ENCODE measurements at places on chromosomes 2 and 18. TPM values are rescaled to one million over a fixed set of nuclear protein-coding genes. Genes with fewer than 3 reads are reported as not detected.

EGR4 gene
- total RNA-seq: 0.24 TPM

GDF7 gene
- 0.05 TPM for total RNA-seq

GRCh38 chr2:197171582-197171981 is 139.0 kb downstream of the ANKRD44 start:
- no peak for DNase-seq

DNA sequence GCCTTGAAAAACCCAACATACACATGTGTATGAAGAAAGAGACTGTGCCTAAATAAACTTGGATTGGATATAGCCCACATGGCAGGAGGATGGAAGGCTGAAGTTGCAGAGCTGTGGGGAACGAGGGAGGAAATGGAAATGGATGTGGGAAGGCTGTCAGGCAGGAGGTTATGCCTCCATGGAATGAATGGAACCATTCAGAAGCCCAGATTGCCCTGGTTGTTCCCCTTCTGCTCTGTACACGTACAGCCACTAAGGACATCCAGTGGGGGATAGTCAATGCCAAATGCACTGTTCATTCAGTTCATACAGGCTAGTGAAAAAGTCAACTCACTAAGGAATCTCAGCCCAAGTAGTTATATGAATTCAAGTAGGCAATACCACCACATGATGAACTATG is 463.7 kb downstream of the TNS1 start:
- no peak for DNase-seq

GRCh38 chr2:157748371-157749142 is 119.9 kb upstream of the ACVR1C start:
- no peak for DNase-seq

- DNase-seq: no peak
Observed at GRCh38 chr2:50748671-50749070, 283.3 kb downstream of the NRXN1 start.

DNA sequence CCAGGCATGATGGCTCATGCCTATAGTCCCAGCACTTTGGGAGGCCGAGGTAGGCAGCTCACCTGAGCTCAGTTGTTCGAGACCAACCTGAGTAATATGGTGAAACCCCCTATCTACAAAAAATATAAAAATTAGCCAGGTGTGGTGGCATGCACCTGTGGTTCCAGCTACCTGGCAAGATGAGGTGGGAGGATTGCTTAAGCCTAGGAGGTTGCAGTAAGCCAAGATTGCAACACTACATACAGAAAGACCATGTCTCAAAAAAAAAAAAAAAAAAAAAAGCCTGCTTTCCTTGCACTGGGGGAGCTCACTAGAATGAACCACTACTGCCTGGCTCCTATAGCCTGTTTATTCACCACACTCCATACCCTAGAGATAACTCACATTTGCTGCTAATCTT is 7.4 kb upstream of the MAT2A start:
- no peak for DNase-seq

Measured in activated CD4-positive, alpha-beta memory T cell treated with anti-CD3 and anti-CD28 coated beads for 36 hours (primary cell).